ENCODE measurements at places on chromosomes 12 and 14.
A peak's percentile ranks its signal among the peaks of the same experiment; 100 is the strongest.

- DNase-seq: no peak
These were observed 16.0 kb downstream of the CPNE8 start for GRCh38 chr12:38889297-38889815.

- no peak for DNase-seq
These were observed 1005.8 kb downstream of the TRHDE start for GRCh38 chr12:73277971-73278370.

- DNase-seq: peak; percentile 83
These were observed at the start of gene CCDC184 for GRCh38 chr12:48183091-48183875. CCDC184 (plus strand) TSS chr12:48183644; CDS start chr12:48184123, 479 bp downstream.

DNA sequence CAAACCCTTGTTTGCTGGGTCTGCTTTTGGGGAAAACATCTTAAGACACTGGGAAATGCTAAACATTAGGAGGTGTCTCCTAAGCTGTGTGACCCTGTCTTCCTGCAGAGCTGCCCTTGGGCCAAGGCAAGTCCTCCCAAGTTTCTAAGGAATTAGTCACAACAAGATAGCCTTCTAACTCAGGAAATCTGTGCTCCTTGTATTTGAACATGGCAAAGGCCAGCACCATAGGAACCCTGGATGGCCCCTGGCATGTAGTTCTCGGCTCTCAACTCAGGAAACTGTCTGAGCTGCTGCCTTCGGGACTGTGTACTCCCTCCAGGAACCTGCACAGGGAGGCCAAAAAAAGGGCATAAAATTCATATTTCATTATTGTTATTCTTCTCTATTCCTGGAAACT is 37.6 kb upstream of the LTBP2 start:
- DNase-seq: no peak

GRCh38 chr14:29273513-29273912 is 506.9 kb downstream of the FOXG1 start:
- DNase-seq: no peak

GRCh38 chr14:63573581-63573980 is 30.4 kb upstream of the PPP2R5E start:
- no peak for DNase-seq

GRCh38 chr12:123816896-123817537 is 54.9 kb downstream of the DNAH10 start:
- DNase-seq: no peak

DNA sequence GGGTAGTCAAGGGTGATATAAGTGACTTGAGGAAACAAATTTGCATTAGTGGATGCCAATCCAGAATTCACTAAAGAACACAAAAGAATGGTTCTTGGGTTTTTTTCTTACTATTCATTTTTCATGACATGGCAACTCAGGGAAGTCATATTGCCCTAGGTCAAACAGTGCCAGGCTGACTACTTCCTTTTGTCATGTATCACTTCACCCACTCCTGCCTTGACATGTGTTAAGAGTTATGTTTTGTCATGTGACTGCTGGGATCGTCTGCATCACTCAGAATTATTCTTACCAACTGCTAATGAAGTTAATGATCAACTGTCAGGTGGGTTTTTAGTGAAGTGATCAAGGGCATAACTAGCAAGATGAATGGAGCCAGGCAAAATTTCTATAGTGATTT is 74.2 kb downstream of the PRORP start:
- peak; percentile 44 for DNase-seq

DNA sequence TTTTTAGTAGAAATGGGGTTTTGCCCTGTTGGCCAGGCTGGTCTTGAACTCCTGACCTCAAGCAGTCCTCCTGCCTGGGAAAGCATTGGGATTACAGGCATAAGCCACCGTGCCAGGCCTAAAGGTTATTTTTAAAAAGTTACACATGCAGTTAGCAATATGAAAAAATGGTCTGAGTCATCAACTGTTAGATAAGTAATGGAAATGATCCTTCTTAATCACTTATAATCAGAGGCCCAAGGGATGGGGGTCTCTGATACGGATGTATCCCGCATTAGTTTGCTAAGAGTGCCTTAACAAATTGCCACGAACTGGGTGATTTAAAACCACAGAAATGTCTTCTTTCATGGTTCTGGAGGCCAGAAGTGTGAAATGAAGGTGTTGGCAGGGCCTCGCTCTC is 54.1 kb upstream of the FERMT2 start:
- DNase-seq: no peak

GRCh38 chr12:4171742-4172141 is 101.8 kb upstream of the CCND2 start:
- DNase-seq: no peak

DNA sequence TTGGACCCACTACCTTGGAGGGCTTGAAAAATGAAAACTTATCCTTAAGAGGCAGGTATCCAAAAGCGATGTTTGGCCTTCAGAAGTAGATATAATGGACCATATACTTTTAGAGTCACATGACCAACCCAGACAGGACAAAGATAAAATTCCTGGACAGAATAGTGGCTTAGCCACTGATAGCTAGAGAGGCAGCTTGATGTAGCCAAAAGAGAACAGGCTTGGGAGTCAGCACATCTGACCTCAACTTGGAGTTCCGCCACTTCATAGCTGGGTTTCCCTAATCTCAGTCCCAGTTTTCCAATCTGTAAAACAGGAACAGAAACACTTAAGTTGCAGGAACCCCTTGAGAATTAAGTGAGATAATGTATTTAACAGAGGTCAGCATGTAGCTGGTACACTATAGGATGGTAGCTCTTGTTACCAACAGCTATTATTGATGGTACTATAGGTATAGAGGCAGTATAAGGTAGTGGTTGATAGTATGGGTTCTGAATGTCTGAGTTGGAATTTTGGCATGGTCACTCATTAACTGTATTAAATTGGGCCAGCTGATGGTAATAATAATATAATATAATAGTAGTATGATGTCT is 63.2 kb upstream of the USP44 start:
- no peak for DNase-seq

Data from CD4-positive, alpha-beta T cell treated with Interleukin-4 for 4 hours (primary cell).